Fibroblast of lung (primary cell): ENCODE measurements at places on chromosomes 11 and 22.
A peak's percentile ranks its signal among the peaks of the same experiment; 100 is the strongest.

DNA sequence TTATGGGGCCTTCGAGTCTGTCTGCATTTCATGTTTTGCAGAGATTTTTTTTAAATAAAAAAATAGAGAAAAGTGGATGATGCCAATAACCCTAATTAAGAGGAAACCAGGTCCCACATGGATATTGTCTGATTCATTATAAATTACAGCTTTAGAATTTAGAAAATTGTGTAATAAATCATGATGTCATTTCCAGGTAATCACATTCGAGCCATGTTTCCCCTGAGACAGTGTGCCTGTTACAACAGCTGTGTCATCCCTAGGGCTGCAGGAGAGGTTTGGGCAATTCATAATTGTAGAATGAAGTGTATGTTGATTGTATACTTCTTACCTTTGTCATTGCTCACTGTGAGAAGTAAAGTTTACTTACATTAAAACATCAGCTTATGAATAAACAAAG is 38.3 kb downstream of the NCAM1 start:
- H3K4me1 ChIP-seq, result no peaks in the 10 kb centered on the region
- H3K36me3 ChIP-seq, result no peaks in the 10 kb centered on the region
- no peaks in the 10 kb centered on the region for H3K27me3 ChIP-seq
- no peak overlapping the region for H3K4me3 ChIP-seq
- no peak overlapping the region for H3K27ac ChIP-seq
- DNase-seq, result no peak

GRCh38 chr22:38075105-38075825 is 8.7 kb downstream of the SLC16A8 start:
- DNase-seq, result no peak
- no peak overlapping the region for H3K27ac ChIP-seq
- no peak overlapping the region for H3K4me3 ChIP-seq
- H3K4me1 ChIP-seq, result no peaks in the 10 kb centered on the region
- H3K27me3 ChIP-seq, result peaks cover 3% of the 10 kb centered on the region
- peaks cover 2% of the 10 kb centered on the region for H3K36me3 ChIP-seq

- no peaks in the 10 kb centered on the region for H3K36me3 ChIP-seq
- no peak overlapping the region for H3K27ac ChIP-seq
- no peak for DNase-seq
Observed at GRCh38 chr11:2537896-2538724, 93.3 kb downstream of the KCNQ1 start.

- peak overlapping the region; percentile 88 for H3K4me3 ChIP-seq
- peaks cover 3% of the 10 kb centered on the region for H3K4me1 ChIP-seq
- peak; percentile 41 for DNase-seq
- no peaks in the 10 kb centered on the region for H3K27me3 ChIP-seq
- no peaks in the 10 kb centered on the region for H3K36me3 ChIP-seq
Observed at GRCh38 chr11:122656631-122657101, 1.1 kb downstream of the UBASH3B start.

DNA sequence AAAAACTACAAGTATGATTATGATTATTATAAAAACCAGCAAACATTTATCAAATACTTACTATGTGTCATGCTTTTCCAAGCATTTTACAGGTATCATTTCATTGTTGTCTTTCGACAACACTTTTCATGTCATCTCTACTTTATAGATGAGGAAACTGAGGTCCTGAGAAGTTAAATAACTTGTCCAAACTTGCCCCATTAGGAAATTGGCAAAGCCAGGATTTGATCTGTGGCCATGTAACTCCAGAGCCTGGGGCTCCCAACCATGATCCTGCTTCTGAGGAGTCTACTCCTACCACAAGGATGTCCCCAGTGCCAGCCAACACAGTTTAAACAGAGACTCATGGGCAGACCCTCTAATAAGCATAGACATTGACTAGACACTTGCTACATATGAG is 15.2 kb downstream of the EHF start:
- no peak overlapping the region for H3K4me3 ChIP-seq
- no peak for DNase-seq
- peaks cover 4% of the 10 kb centered on the region for H3K4me1 ChIP-seq
- H3K27me3 ChIP-seq, result no peaks in the 10 kb centered on the region
- no peaks in the 10 kb centered on the region for H3K36me3 ChIP-seq

DNA sequence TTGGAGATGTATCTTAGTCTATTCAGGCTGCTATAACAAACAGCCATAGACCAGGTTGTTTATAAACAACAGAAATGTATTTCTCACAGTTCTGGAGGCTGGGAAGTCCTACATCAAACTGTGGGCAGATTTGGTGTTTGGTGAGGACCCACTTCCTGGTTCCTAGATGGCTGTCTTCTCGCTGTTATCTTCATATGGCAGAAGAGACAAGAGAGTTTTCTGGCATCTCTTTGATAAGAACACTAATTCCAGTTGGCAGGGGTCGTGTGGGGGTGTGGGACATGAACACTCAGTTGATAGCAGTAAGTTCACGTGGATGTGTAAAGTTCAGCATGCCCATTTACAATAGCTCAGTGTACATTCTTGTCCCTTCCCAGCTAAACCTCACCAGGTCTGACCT is 41.3 kb upstream of the HMGXB4 start:
- no peaks in the 10 kb centered on the region for H3K4me1 ChIP-seq
- no peak overlapping the region for H3K4me3 ChIP-seq
- no peaks in the 10 kb centered on the region for H3K36me3 ChIP-seq
- DNase-seq, result no peak
- no peaks in the 10 kb centered on the region for H3K27me3 ChIP-seq

- H3K27me3 ChIP-seq, result no peaks in the 10 kb centered on the region
- H3K36me3 ChIP-seq, result no peaks in the 10 kb centered on the region
- DNase-seq, result no peak
- H3K4me1 ChIP-seq, result no peaks in the 10 kb centered on the region
- no peak overlapping the region for H3K27ac ChIP-seq
- H3K4me3 ChIP-seq, result no peak overlapping the region
Observed at GRCh38 chr11:1220941-1221721, 1.7 kb upstream of the MUC5B start.

DNA sequence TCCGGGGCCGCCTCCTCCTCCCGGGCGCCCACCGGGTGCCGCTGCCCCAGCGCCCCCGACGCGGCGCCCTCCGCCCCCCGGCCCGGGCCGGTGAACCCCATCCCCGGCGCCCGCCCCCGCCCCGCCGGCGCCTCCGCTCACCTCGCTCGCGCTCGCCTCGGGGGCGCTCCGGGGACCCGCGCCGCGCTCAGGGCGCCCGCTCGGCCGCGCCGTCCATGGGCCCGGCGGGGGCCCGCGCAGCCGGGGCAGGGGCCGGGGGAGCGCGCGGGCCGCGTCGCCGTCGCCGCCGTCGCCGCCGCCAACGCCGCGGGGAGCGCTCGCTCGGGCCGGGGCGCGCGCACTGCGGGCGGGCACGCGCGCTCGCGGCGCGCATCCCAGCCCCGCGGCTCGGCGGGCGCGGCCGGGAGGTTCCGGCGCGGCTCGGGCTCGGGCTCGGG is 293 bp downstream of the DUSP8 start:
- no peak overlapping the region for H3K27ac ChIP-seq
- H3K4me1 ChIP-seq, result no peaks in the 10 kb centered on the region
- H3K4me3 ChIP-seq, result no peak overlapping the region
- H3K27me3 ChIP-seq, result peaks cover 28% of the 10 kb centered on the region

- H3K27me3 ChIP-seq, result no peaks in the 10 kb centered on the region
- no peaks in the 10 kb centered on the region for H3K36me3 ChIP-seq
- no peak for DNase-seq
- no peak overlapping the region for H3K27ac ChIP-seq
Observed at GRCh38 chr11:69787457-69787856, 12.3 kb upstream of the FGF4 start.
